ENCODE measurements at places on chromosomes 5 and 9.
A peak's percentile ranks its signal among the peaks of the same experiment; 100 is the strongest.

GRCh38 chr5:73300337-73301207 lies 127.6 kb downstream of the TMEM174 start:
- DNase-seq: no peak

DNA sequence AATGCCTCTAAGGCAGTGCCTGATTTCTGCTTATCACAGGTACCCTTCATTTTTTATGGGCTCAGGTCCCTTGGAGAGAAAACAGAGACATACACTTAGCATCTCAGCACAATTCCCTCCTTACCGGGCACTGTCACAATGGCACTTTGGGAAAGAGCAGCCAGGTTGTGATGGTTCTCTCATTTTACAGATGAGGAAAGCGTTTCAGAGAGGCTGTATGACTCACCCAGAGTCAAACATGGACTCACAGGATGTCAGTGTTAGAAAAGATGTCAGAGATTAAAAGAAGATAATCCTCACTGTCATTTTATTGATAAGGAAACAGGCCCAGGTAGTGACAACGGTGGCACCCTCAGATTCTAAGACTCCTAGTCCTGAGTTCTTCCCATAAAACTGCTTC lies 12.0 kb upstream of the SLC31A2 start:
- no peak for DNase-seq

- DNase-seq: no peak
These were observed 24.2 kb downstream of the PCDHGC5 start for GRCh38 chr5:141512911-141513626.

GRCh38 chr9:34590381-34591247 lies 1.1 kb upstream of the CNTFR start:
- DNase-seq: no peak

- no peak for DNase-seq
These were observed 2278.0 kb upstream of the WWC1 start for GRCh38 chr5:166013415-166013814.

GRCh38 chr9:34377404-34377746 lies 677 bp upstream of the MYORG start:
- DNase-seq: peak; percentile 45

GRCh38 chr9:72464857-72465592 lies 56.4 kb upstream of the TMC1 start:
- no peak for DNase-seq

DNA sequence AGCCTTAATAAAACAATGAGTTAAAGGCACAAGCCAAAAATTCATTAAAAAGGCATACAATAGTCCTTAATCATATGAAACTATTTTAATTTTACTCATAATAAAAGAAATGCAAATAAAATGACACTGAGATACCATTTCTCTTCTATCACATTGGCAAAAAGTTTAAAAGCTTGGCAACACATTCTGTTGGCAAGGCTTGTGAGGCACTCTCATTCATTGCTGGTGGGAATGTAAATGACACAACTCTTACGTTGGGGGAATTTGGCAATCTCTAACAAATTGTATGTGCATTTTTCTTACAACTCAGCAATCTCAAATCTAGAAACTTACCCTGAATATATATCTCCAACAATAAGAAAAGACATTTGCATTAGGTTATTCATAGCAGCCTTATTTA lies 111.6 kb downstream of the PRELID2 start:
- no peak for DNase-seq

- DNase-seq: no peak
These were observed 278.9 kb upstream of the ACTBL2 start for GRCh38 chr5:57761513-57761912.

DNA sequence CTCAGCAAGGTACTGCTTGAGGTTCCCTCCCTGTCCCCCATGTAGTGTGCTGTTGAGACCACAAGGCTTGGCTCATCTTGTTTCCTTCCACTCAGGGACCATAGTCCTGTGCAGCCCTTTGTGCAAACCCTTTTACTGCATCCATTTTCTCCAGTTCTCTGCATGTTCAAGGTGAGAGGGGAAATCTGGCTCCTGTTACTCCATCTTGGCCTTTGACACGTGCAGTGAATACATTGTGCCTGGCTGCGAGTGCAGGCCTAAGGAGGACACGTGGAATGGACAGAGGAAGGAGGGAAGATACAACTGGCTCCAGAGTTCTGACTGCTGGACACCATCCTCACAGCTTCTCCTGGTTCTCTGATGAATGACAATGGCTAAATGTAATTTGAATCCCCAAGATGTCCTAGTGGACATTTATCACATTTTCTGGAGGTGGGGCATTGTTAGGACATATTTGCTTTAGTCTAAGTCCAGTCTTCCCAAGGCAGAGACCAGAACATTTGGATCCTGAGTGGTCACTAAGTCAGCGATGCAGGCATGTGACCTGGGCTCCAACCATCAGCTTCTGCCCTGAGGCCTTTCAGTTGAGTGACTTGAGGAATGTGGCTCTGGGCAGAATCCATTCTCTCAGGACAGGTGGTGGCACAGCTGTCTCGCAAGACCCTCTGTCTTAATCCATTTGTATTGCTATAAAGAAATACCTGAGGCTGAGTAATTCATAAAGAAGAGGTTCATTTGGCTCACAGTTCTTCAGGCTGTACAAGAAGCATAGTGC lies 189.0 kb upstream of the DAP start:
- DNase-seq: no peak

GRCh38 chr5:139569270-139569955 lies 8.3 kb downstream of the UBE2D2 start:
- peak; percentile 35 for DNase-seq

GRCh38 chr5:64164166-64164565 lies 1.5 kb upstream of the RNF180 start:
- no peak for DNase-seq

DNA sequence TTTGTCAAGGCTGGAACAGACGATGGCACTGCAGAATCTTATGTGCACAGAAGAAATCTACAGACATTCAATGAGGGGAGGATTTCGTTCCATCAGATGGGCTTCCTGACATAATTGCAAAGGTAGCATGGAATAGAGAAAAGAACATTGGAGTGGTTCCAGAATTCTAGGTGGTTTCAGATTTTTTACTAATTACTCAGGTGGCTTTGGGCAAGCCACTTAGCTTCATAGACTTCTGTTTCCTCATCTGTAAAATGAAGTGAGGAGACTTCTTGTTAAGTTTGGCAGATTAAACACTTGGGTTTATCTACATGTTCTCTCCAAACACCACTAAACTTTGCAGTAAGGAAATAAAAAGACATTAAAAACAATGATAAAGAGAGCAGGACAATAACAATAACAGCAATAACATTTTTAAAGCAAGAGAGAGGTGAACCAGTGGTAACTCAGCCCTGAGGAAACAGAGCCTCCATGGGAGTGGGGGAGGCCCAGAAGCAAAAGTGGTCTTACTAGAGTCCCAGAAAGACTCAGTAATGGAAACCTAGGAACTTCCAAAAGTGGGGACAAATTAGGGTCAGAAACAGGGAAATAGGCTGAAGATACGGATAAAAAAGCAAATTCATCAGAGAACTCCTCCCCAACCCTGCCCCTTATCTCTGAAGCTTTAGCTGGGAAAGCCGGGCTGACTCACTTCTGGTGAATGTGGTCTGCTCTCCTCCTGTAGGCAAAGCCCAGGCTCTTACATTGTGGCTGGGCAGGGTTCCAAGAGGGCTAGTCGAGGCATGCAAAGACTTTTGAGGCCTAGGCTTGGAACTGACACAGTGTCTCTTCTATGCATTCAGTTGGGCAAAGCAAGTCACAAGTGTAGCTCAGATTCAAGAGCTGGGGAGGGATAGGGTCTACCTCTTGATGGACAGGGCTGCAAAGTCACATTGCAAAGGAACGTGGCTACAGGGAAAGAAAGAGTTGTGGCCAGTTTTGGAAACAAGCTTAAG lies 11.8 kb upstream of the ACTBL2 start:
- peak; percentile 85 for DNase-seq

DNA sequence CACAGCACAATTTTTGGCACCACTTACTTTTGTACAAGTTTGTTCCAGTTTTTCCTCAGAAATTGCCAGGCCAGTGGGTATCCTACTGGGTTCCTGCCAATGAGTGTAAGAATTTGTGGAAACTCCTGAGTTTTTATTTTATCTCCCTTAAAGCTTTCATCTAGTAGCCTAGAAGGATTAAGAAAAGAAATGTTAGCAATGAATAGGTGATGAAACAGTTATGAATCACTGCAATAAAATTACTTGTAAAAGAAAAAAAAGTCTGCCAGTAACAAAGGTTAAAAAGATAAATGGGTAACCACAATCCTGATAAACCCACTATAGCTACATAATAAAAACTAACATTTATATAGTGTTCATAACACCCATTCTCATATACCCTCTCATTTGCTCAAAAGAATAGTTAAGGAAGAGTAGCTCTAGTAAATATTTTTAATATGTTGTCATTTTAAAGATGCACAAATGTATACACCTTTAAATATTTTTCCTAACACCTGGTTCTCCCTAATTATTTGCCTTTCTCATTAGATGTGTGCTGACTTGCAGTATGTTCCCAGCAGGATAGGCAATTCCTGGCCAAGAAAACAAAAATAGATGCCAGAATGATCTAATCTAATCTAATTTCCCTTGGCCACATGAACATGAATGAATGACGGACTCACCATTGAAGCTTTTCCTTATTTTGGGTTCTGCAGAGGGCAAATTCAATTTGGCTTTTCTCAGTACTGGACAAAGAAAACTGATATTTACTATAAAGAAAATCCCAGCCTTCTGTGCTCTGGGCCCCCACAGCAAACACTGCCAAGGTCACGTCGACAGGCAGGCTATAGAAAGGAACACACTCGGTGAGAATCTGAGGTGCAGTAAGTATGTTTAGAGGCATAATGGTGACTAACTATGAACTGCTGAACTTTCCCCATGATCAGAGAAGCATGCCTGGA lies 26.4 kb downstream of the ERAP1 start:
- no peak for DNase-seq

- DNase-seq: no peak
These were observed 681.8 kb downstream of the SEMA5A start for GRCh38 chr5:8864053-8864452.
